Spinal cord (tissue), 10 donors: ENCODE measurements at places on chromosomes 2 and 18. TPM values are rescaled to one million over a fixed set of nuclear protein-coding genes. Genes with fewer than 3 reads are reported as not detected.

CTAGE1 gene
- total RNA-seq = not detected

GRCh38 chr2:180478883-180479282 lies 471.8 kb upstream of the CWC22 start:
- no peak overlapping the region for H3K27ac ChIP-seq
- DNase-seq = no peak
- H3K27me3 ChIP-seq = no peaks in the 10 kb centered on the region

DNA sequence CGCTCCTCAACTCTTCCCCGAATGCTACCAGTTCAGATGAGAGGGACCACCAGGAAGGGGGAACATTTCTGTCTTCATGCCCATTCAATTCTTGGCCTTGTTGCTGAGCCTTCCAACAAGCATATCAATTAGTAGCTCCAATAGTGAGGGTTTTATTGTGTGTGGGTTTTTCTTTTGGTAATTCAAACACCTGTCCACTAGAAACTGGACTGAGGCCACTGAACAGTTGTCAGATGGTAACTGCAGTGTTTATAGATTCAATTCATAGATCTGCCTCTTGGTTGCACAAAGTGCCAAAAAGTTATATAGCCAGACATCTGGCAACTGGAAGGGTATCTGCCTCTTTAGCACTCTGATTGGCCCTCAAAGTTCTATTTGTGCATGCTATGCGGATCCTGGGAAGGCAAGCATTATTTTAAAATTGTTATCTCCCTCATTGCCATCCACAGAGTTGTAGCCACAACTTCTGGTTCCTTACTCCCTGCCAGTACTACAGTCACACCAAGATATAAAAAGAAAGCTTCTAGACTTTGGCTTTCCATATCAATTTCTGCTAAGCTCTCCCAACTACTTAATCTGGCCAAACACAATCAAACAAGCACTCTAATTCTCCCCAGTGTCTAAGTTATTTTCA lies 83.3 kb upstream of the ZNF521 start:
- DNase-seq = no peak
- H3K4me1 ChIP-seq = no peaks in the 10 kb centered on the region
- no peaks in the 10 kb centered on the region for H3K36me3 ChIP-seq

GRCh38 chr2:176675271-176675949 lies 406.2 kb downstream of the MTX2 start:
- DNase-seq = no peak
- no peak overlapping the region for H3K4me3 ChIP-seq
- H3K36me3 ChIP-seq = no peaks in the 10 kb centered on the region
- no peaks in the 10 kb centered on the region for H3K27me3 ChIP-seq

DNA sequence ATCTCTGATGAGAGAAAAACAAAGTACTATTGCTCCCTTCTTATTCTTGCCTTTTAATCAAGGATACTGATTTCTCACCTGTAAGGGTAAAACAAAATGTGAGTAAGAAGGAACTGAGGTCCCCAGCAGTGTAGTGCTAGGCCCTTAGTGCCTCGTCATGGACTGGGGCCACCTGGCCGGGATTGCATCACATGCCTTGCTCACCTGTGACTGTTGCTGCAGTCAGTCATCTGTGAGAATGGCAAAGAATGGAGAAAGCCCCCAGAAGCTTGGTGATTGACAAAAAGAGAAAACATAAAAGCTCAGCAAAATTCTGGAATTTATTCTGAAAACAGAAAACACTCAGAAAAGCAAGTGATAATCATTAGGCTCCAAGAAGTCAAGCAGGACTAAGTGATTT lies 63.4 kb downstream of the SPATS2L start:
- H3K4me3 ChIP-seq = no peak overlapping the region
- H3K4me1 ChIP-seq = no peaks in the 10 kb centered on the region
- no peaks in the 10 kb centered on the region for H3K36me3 ChIP-seq
- H3K27ac ChIP-seq = no peak overlapping the region
- H3K27me3 ChIP-seq = no peaks in the 10 kb centered on the region

- no peaks in the 10 kb centered on the region for H3K27me3 ChIP-seq
- no peak overlapping the region for H3K4me3 ChIP-seq
- DNase-seq = no peak
- H3K4me1 ChIP-seq = peaks cover 7% of the 10 kb centered on the region
- H3K36me3 ChIP-seq = no peaks in the 10 kb centered on the region
- H3K27ac ChIP-seq = no peak overlapping the region
Measured at GRCh38 chr2:48114256-48114655, 208.0 kb upstream of the FBXO11 start.

DNA sequence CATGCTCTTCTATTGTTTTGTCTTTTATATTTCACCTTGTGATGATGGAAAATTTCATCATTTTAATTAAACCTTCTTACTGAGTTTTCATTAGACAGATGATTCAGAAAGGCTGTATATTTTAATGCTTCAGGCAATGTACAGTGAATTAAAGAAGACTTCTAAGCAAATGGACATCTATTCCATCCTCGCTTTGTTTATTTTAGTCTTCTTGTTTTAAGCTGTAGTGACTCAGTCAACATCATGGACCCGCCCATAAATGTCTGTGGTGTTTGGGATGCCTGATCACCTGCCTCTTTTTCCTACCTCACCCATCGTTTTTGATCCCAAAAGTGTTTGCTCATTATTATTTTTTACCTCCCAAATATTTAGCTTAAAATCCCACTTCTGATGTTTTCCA lies 43.1 kb downstream of the KYNU start:
- no peak for DNase-seq
- H3K27me3 ChIP-seq = no peaks in the 10 kb centered on the region
- H3K27ac ChIP-seq = no peak overlapping the region
- no peaks in the 10 kb centered on the region for H3K36me3 ChIP-seq
- no peaks in the 10 kb centered on the region for H3K4me1 ChIP-seq

PSTPIP2 gene
- 8.8 TPM for total RNA-seq

ANKRD30BL gene
- 3.4 TPM for total RNA-seq

DNA sequence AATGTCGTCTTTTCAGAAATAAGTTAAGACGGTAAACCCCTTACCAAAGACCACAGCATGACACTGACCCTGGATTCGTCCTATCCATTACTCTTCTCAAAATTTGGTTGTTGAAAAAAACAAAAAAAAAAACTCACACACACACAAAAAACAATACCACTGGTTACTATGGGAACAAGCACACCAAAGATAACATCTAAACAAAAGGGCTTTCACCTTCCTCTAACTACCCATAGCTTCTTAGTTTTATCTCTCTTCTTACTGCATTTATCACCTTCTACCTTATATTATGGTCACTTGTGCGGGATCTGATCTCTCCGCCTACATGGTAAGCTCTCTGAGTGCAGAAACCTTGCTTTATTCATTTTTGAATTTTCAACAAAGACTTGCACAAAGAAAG lies 192.7 kb downstream of the STK39 start:
- no peaks in the 10 kb centered on the region for H3K36me3 ChIP-seq
- H3K27ac ChIP-seq = no peak overlapping the region
- no peak overlapping the region for H3K4me3 ChIP-seq

DNA sequence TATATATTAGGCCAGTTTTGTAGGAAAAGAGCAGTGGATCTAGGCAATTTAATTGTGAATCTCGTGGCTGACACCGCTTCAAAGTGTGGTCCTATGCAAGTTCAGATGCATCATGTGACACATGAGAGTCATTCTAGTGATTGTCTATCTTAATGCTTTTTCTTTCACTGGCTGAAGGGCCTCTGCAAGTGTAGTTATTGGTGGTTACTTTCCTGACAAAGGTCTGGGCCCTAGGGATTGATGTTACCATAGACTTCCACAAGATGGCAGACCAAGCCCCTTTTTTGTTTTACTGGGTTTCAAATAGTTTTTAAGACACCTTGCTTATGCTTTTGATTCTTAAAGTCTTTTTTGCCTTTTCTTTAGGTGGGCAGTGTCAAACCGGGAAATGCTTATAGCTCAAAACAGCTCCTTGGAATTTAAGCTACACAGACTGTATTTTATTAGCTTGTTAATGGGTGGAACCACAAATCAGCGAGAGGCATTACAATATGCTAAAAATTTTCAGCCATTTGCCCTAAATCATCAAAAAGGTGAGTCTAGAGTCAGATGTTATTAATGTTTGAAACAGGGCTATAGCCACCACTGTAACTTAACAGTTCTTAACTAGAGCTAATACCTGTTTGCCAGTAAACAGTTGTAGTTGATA lies 25.9 kb downstream of the CD8A start:
- H3K4me3 ChIP-seq = no peak overlapping the region
- no peaks in the 10 kb centered on the region for H3K4me1 ChIP-seq
- no peaks in the 10 kb centered on the region for H3K27me3 ChIP-seq

CHRNA1 gene
- 0.20 TPM for total RNA-seq

GRCh38 chr18:38956068-38956467 lies 1390.5 kb upstream of the CELF4 start:
- no peak overlapping the region for H3K27ac ChIP-seq
- H3K4me3 ChIP-seq = no peak overlapping the region
- no peak for DNase-seq
- H3K36me3 ChIP-seq = no peaks in the 10 kb centered on the region
- no peaks in the 10 kb centered on the region for H3K4me1 ChIP-seq

SIX3 gene
- not detected for total RNA-seq

KRTCAP3 gene
- 0.72 TPM for total RNA-seq

GRCh38 chr2:195238826-195239225 lies 418.2 kb upstream of the SLC39A10 start:
- H3K36me3 ChIP-seq = no peaks in the 10 kb centered on the region
- DNase-seq = no peak
- H3K4me3 ChIP-seq = no peak overlapping the region
- no peaks in the 10 kb centered on the region for H3K4me1 ChIP-seq
- no peak overlapping the region for H3K27ac ChIP-seq

DNA sequence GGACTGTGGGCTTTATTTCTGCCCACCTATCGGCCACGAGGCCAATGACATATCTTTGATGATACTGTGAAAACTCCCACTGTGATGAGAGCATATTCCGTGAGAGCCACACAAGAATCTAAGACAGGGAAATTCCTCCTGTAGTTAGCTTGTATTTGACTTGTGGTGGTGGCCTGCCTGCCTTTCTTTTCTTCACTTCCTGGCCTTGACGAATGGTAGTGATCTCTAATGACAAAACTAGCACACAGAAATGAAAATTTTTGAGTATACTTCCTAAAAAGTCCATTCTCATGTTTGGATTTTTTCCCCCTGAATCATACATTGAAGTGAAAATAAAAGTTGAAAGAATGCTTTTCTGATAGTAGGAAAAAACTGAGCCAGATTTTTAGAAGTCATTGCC lies 94.4 kb downstream of the MGAT5 start:
- H3K4me1 ChIP-seq = no peaks in the 10 kb centered on the region
- H3K36me3 ChIP-seq = no peaks in the 10 kb centered on the region
- H3K4me3 ChIP-seq = no peak overlapping the region
- DNase-seq = no peak

DNA sequence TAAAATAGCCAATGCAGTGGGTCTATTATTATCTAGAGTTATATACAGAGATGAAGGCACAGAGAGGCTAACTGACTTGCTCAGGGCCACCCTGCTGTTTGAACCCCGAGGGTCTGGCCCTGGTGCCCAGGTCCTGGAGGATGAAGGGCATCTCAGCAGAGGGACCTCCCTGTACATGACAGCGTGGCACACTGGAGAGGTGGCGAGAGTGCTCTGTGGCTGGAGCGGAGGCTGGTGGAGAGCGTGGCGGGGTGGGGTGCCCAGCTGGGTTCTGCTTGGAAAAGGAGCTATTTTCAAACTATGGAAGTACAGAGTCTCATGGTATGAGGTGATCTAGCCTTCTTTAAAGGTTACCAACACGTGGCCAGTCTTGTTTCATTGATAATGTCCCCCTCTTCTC lies 35.8 kb downstream of the GREB1 start:
- no peaks in the 10 kb centered on the region for H3K27me3 ChIP-seq
- no peaks in the 10 kb centered on the region for H3K36me3 ChIP-seq
- no peak overlapping the region for H3K27ac ChIP-seq

GRCh38 chr2:106581755-106582147 lies 94.6 kb downstream of the CD8B2 start:
- no peak for DNase-seq
- H3K36me3 ChIP-seq = no peaks in the 10 kb centered on the region
- peaks cover 11% of the 10 kb centered on the region for H3K4me1 ChIP-seq
- no peak overlapping the region for H3K27ac ChIP-seq
- H3K27me3 ChIP-seq = peaks cover 20% of the 10 kb centered on the region

SERPINB13 gene
- not detected for total RNA-seq

DNA sequence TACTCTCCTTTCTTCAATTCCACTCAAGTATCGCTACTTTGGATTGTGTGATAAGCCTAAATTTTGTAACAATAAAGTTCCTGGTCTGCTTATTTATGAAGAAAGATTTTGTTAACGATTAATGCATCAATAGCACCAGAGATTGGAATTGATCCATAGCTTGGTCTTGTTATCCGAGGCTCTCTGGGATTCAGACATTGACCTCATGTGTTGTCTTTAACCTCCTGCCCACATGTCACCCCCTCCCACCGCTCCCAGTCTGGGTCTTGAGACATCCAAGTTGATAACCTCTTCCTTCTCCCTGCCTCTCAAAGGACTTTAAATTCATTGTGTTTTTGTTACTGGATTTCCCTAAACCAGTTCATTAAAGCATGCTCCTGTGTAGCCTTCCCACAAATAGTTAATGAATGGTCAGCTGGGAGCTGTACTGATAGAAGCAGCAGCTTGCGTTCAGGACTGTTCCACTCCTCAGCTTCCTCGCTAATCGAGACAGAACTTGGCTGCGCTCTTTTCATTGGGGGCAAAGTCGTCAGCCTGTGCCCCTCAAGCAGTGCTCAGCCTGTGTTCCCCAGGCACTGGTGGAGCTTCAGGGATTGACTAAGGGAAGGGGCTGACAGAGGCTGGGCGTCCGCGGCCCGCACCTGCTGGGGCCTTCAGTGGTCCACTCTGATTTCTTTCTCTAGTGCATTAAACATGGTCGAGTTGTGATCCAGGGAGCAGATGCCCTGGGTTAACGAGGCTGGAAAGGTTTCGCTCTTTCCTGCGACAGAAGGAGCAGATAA lies 18.9 kb downstream of the ASB1 start:
- H3K36me3 ChIP-seq = peaks cover 62% of the 10 kb centered on the region
- H3K4me3 ChIP-seq = no peak overlapping the region
- no peak overlapping the region for H3K27ac ChIP-seq
- H3K4me1 ChIP-seq = peaks cover 9% of the 10 kb centered on the region

- no peaks in the 10 kb centered on the region for H3K4me1 ChIP-seq
- H3K27ac ChIP-seq = no peak overlapping the region
- H3K36me3 ChIP-seq = no peaks in the 10 kb centered on the region
Measured at GRCh38 chr2:195437521-195437920, 219.5 kb upstream of the SLC39A10 start.

DNA sequence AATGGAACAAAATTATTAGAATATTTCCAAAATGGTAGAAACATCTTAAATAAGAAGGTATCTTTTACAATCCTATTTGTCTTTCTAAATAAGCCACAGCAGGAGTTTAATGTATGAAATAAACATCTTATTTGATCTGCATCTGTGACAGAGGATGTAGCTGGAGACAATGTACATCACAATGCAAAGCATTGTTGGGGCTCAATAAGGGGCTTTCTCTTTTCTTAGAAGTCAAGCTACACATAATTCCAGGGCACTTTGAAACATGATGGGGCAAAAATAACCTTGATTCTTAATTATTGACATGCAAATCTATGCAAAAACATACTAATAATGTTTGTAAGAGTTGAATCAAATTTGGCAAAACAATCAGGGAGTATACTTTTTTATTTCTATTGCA lies 255.1 kb downstream of the DSC3 start:
- H3K4me3 ChIP-seq = no peak overlapping the region
- H3K36me3 ChIP-seq = no peaks in the 10 kb centered on the region
- no peak for DNase-seq
- no peaks in the 10 kb centered on the region for H3K27me3 ChIP-seq
- H3K27ac ChIP-seq = no peak overlapping the region
- no peaks in the 10 kb centered on the region for H3K4me1 ChIP-seq

POTEI gene
- 0.72 TPM for total RNA-seq

CDH19 gene
- total RNA-seq = 10.9 TPM
